ENCODE measurements at places on chromosomes 1 and 21.
A peak's percentile ranks its signal among the peaks of the same experiment; 100 is the strongest.

GRCh38 chr1:115476616-115477015, 138.6 kb upstream of the NGF start:
- no peak overlapping the region for H3K4me3 ChIP-seq
- no peaks in the 10 kb centered on the region for H3K36me3 ChIP-seq
- no peak overlapping the region for H3K27ac ChIP-seq
- no peaks in the 10 kb centered on the region for H3K4me1 ChIP-seq
- DNase-seq, result no peak

DNA sequence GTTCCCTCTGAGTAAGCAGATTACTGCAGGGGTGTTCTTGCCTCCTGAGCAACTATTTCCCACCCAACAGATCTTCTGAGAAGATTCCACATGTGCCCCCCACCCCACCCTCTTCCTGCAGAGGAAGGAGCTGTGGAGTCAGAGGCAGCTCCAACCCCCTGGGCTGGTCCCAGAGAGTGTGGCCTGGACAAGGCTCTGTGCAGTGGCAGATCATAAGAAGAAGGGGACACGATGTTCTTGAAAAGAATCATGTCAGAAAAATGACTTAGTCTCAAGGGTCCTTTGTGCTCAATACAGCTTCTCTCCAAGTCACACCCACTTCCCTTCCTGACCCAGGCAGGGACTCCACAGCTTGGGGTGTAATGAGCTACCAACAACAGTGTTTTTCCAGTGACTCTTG, 95.2 kb downstream of the SYF2 start:
- no peak overlapping the region for H3K27ac ChIP-seq
- DNase-seq, result no peak
- no peak overlapping the region for H3K4me3 ChIP-seq
- no peaks in the 10 kb centered on the region for H3K27me3 ChIP-seq
- H3K36me3 ChIP-seq, result no peaks in the 10 kb centered on the region

DNA sequence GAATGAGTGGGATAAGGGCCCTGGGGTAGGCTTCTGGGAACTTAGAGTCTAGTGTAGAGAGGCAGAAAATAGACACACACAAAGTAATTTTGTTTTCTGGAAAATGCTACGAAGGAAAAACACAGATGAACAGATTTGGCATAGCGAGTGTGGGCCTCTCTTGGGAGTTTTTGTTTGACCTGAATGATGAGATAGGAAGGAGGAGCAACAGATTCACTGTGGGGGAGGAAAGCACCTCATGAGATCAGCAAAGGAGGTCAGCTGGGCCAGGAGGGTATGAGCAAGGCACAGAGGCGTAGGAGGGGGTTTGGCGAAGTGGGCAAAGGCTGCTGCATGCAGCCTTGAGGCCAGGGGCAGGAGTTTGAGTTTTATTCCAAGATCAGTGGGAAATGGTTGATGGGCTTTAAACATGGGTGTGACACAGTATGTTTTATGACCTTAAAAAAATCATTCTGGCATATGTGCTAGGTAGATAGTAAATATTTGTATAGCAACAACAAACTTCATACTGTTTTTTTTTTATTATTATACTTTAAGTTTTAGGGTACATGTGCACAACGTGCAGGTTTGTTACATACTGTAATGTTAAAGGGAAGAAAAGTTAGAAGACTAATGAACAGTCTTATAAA, 57.9 kb downstream of the FGGY start:
- no peak for DNase-seq
- peak overlapping the region; percentile 84 for H3K27ac ChIP-seq
- peaks cover 4% of the 10 kb centered on the region for H3K4me1 ChIP-seq
- H3K4me3 ChIP-seq, result no peak overlapping the region
- no peaks in the 10 kb centered on the region for H3K36me3 ChIP-seq
- H3K27me3 ChIP-seq, result no peaks in the 10 kb centered on the region

- H3K4me3 ChIP-seq, result no peak overlapping the region
- no peaks in the 10 kb centered on the region for H3K4me1 ChIP-seq
- no peak for DNase-seq
- H3K27me3 ChIP-seq, result no peaks in the 10 kb centered on the region
These were observed 283.3 kb upstream of the ST6GALNAC5 start for GRCh38 chr1:76583875-76584477.
